ENCODE measurements at places on chromosomes 4 and X.
A peak's percentile ranks its signal among the peaks of the same experiment; 100 is the strongest.

GRCh38 chrX:56000174-56000573 is 232.0 kb upstream of the KLF8 start:
- DNase-seq = no peak

GRCh38 chr4:23485801-23486200 is 404.0 kb downstream of the PPARGC1A start:
- DNase-seq = no peak

DNA sequence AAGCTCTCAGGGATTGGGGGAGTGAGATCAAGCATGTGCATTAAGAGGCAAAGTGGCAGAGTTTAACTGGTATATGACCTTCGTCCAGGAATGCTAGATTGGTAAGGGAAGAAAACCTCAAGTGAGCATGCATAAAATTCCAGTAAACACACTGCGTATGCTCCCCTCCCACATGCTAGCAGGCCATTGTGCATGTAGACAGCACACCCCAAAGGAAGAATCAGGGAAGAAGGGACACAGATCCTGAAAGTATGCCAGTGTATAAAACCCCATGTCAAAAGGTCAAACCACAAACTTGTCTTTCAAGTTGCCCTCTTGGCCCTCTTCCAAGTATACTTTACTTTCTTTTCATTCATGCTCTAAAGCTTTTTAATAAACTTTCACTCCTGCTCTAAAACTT is 405.2 kb upstream of the CNKSR2 start:
- DNase-seq = no peak

DNA sequence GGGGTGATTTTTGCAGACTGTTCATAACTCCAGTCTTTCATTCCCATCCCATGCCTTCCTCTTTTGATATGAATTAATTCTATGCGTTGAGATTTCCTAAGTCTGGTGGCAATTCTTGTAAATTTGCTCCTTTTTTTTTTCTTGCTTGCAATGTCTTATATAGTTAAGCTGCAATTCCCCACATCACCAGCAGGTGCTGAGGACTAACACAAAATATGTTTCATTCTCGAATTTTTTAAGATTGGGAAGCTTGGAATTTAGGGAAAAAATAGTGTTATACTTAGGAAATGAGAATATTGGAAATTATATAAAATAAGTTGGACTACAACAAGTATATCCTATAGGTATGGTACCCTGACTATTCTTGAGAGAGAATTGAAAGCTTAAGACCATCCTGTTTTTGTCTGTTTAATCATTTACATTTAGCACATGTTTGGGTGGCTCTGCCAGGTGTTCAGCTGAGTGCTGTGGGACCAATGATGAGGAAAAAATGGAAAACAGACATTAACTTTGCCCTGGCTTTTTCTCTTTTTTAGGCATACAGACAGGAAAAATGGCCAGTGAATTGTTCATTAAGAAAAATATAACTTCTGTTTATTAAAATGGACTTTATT is 30.2 kb downstream of the AFF2 start:
- DNase-seq = peak; percentile 39

- DNase-seq = no peak
Observed at GRCh38 chr4:56438766-56439165, 2.7 kb downstream of the PAICS start.

DNA sequence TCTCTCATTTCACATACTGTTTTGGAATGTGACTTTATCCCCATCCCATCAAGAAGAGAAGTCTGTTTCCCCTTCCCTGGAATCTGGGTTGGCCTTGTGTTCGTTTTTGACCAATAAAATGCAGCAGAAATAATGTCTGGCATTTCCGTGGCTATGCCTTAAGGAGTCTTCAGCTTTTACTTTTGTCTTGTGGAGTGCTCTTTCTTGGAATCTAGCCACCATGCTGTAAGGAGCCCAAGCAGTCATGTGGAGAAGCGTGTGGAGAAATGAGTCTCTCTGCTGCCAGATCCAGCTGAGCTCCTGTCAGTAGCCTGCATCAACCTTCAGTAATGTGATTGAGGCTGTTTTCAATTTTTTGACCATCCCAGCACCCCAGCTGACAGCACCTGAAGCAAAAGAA is 84.4 kb upstream of the ARMCX2 start:
- no peak for DNase-seq

DNA sequence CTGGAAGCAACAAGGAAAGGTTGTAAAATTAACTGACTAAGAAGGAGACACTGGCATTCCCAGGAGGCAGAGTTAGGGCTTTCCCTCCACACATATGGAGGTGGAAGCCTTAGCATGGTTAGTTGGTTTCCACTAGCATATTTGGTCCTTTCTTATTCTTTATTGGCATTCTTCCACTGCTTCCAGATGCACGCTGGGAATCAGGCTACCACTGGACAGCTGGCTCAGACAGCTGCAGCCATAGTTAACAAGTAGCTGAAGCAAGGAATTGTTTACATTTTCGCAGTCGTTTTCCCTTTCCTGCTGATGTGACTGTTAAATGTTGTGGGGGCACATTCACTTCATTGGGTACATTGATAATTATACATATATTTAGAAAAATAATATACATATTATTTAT is 169.2 kb downstream of the GRIA2 start:
- no peak for DNase-seq

DNA sequence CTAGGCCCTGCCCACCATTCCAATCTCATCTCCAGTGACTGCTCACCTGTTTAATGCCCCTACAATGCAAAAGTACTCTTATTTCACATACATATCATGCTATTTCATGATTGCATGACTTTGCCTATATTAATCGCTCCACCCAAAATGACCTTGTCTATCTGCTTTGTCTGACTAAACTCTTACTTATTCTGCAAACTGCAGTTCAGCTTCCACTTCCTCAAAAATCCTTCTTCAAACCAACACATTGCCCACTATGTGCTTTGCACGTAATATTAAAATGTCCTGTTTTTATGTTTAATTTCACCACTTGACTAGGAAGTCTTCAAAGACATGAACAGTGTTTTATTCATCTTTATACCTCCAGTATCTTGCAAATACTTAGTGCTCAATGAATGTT is 229.6 kb downstream of the OPHN1 start:
- no peak for DNase-seq

DNA sequence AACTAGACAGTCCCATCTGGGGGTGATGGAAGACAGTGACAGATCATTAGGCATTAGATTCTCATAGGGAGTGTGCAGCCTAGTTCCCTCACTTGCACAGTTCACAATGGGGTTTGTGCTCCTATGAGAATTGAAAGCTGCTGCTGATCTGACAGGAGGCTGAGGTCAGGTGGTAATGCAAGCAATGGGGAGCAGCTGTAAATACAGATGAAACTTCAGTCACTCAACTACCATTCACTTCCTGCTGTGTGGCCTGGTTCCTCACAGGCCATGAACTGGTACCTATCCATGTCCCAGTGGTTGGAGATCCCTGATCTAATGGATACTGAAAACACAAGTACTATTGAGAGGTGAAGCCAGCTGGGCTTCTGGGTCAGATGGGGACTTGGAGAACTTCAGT is 72.5 kb downstream of the AGTR2 start:
- no peak for DNase-seq

DNA sequence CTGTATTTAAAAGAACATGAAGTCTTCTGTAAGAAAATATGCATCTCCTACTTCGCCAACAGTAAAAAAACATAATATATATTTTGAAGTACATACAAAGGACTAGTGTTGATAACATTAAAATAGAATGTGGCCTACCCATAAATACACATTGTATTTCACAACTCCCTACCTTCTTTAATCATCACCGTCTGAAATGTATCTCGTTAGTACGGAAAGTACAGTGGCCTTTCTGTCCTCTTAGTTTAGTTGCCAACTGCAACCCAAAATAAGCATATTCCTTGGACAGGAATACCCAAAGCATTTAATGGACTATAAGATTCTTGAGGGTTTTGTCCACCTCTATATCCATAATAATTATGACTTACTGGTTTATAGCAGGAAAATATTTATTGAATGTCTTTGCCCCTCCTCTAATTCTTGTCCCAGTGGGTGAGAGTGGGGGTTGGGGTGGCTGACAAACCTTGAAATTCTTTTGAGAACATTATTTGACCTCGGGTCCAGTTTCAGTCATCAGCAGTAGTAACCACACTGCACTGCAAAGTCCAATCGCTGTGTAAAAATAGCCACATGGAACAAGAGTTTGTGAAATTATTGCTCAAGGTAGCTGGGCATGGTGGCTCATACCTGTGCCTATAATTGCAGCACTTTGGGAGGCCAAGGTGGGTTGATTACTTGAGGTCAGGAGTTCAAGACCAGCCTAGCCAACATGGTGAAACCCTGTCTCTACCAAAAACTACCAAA is 474.5 kb downstream of the KLHL13 start:
- DNase-seq = no peak

DNA sequence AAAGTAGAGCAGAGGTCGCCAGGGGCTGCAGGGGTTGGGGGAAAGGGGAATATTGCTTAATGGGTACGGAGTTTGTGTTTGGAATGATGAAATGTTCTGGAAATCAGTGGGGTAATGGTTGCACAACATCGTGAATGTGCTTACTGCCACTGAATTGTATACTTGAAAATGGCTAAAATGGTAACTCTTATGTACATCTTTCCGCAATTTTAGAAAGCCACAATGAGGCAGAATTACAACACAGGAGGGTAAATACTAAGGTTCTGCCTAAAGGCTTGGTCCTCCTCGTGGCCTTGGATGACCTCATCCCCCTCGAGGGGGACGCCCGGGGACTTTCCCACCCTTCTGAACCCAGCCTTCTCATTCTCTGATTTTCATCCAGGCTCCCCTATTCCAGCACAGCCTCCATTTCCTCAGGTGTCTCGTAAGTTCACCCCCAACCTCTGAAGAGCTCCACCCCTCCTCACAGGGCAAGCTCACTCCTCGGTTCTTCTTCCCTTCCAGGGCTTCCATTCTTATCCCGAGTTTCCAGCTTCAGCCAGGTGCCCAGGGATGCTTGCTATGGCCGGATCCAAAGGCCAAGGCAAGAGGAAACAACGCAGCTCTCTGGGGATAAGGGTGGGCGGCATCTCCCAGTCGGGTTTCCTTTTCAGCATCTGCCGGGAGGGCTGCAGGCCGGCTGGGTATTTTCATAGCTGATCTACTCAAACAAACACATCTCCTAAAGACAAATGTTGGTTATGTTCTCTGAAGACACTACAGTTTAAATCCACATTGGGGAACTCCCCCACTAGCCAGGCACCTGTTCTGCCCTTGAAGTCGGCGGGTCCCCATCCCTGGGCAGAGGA is 71.3 kb upstream of the ACSL1 start:
- DNase-seq = peak; percentile 36

GRCh38 chr4:42816189-42816879 is 76.2 kb upstream of the GRXCR1 start:
- no peak for DNase-seq
